ENCODE measurements at places on chromosomes 5 and 9.
A peak's percentile ranks its signal among the peaks of the same experiment; 100 is the strongest.

GRCh38 chr9:108039493-108039892, 549.9 kb upstream of the KLF4 start:
- DNase-seq = no peak

GRCh38 chr9:4243877-4244812, 55.7 kb downstream of the GLIS3 start:
- no peak for DNase-seq

GRCh38 chr5:26872337-26872736, 166.0 kb downstream of the CDH9 start:
- DNase-seq = no peak

DNA sequence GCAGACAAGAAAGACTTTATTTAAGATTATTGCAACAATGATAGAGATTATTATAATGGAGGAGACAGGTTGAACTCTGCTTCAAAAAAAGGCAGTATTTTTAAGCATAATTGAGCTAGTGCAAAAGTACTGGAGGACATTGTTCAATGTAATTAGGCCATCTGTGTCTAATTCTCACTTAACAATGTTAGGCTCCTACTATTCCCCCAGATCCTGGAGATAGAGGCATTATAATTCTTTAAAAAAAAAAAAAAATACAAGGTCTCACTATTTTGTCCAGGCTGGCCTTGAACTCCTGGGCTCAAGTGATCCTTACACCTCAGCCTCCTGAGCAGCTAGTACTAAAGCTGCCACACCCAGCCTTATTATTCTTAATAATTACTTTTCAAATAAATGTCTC, 193.4 kb upstream of the NUDT12 start:
- no peak for DNase-seq

DNA sequence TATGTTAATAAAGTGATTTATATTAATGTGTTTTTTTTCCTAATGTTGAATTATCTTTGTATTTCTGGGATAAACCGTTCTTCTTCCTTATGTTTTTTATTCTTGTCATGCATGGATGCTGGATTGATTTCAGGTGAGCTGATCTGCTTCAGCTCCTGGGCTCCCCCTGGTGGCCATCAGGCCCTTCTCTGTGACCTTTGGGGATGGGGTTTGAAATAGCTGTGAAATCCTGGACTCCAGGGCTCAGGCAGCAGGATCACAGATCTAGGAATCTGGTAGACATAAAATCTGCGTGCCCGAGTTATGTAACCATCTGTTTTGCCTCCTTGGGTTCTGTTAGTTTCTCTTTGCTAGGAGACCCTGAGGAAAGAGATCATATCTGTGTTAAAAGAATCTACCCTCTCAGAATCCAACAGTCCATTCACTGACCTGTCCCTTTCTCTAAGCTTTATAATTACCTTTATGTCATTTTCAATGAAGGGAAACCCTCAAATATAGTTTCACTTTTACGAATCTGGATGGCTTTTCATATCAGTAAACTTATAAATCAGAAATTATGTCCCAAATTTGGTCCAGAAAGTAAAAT, 12.2 kb upstream of the OR13J1 start:
- DNase-seq = peak; percentile 64

DNA sequence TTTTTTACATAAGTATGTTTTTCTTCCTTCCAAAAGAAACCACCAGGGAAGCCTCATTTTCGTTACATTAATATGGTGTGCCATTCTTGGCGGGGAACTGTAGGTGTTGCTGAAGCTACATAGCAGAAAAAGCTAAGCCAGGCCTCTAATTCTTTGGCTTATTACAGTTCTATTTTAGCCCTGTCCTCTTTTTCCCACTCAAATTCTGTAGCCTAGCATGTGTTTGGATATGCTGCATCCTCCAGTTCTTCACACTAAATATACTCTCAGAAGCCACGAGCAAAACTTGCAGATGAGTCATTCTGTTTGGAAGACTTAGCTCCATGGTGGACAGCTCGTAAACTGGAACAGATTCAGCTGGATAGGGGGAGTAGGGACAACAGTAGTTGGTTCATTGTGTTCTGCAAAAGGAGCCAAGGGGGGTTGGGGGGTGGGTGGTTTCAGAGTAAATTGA, 369.4 kb downstream of the TMEM161B start:
- no peak for DNase-seq

DNA sequence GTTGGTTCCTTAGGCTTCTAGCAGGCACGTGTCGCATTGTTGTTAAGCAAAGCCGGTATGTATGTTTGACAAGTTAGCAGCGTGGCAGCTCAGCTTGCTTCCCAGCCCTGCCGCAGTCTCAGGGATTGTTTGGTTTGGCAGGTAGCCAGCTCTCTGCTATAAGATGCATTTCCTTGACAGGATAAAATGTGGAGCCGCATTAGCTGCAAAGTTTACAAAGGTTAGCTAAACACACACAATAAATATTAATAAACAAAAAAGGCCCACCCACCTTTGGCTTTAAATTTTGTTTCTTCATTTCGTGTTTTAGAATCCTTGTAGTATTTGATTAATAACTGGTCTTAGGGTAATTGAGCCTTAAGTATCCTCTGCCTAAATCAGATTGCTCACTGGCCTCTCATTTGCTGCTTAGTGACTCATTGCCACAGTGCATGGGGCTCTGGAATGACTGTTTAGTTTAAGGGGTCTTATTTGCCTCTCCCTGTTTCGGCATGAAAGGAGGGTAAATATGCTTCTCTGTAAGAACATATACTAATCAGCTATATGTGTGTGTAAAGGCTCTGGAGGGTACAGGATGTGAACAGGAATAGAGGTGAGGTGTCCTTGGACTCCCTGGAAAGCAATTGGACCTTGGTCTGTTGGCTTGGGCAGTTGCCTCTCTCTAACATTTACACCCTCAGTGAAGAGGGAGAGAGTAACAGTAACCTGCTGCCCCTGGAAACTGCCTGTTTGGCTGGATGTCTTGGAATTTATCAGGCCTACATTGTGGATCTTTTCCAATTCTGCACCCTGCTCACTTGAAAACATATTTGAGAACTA, 122.0 kb downstream of the GDNF start:
- DNase-seq = no peak

- no peak for DNase-seq
Measured at GRCh38 chr5:80399526-80400239, 8.2 kb upstream of the ZFYVE16 start.

- DNase-seq = no peak
Measured at GRCh38 chr9:130471411-130472183, 26.8 kb downstream of the ASS1 start.

DNA sequence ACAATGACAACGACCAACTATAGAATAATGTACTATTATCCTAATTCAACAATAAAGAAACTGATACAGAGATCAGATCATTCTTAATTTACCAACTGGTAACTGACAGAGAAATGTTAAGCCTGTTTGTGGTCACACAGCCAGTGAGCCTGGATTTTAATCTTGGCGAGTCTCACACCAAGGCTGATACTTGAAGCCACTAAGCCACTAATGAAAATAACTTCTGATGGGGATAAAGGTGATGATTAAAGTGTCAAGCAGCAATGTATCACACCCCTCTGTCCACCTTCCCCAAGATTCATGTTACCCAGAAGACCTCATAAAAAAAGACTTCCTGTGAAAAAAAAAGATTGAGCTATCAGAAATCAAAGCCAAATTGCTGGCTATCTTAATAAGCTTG, 350.5 kb downstream of the SPOCK1 start:
- DNase-seq = no peak

DNA sequence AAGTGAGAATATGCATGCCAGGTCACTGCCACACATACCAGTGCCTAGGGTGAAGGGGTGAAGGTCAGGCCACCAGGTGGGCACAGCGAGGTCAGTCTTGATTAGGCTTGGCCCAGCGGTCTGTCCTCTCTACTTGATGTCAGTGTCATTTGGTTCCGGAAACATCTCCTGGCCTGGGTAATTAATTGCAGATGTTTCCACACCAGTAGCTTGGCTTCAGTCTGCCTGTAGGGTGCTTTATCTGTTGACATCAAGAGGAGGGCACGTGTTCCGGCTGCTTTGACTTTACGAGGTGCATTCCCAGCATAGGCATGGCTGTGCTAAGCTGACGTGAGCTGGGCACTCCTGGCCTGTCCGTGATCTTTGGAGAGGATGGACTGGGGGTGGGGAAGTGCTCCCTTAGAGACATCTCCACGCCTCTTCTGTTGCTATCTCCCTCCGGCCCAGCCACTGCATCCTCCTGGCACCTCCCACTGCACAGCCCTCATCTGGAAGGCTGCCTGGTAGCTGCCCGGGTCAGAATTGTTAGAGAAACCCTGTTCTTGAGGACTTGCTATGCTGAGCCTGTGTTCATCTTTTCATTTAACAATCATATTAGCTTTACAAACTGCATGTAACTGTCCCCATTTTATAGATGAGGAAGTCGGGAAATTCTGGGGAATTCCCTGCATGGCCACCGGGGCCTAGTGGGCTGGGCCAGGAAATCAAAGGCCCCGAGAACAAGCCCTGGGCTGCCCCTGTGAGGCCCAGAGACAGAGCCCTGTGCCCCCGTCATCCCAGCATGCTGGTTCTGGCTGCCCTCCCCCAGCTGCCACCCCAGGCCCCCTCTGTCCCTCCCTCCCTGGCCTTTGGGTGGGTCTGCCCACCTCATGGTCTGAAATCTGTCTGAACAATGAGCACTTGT, 29.1 kb downstream of the JADE2 start:
- DNase-seq = peak; percentile 7

DNA sequence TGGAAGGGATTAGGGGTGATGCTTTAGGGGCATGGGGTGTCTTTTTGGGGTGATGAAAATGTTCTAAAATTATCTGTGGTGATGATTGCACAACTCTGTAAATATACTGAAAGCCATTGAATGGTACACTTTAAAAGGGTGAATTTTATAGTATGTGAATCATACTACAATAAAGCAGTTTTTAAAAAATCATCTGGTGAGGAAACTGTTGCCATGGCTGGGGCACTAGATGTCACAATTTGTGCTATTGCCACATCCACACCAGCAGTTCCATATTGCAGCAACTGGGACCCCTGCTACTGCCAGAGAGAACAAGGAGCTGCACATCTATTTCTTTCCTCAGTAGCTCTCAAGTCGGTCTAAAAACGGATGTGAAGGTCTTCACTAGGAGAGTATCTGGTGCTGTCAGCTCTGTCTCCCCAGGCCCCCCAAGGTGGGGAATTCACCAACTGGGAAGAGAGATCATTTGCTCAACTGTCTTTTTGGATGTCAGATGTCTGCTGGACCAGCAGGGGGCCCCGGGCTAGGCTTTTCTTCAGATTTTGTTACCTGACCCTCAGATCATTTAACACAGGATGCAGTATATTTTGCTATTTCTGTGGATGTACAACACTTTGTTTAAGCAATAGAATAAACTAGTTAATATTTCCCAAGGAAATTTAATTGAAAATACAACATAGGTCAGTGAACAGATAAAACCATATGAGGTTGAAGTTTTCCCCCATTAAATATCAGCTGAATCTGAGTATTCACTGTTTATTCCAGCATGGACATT, 13.2 kb downstream of the CMYA5 start:
- DNase-seq = no peak

GRCh38 chr9:93265972-93266371, 82.0 kb downstream of the WNK2 start:
- no peak for DNase-seq

GRCh38 chr9:124795881-124796431, 19.0 kb downstream of the OLFML2A start:
- DNase-seq = no peak

DNA sequence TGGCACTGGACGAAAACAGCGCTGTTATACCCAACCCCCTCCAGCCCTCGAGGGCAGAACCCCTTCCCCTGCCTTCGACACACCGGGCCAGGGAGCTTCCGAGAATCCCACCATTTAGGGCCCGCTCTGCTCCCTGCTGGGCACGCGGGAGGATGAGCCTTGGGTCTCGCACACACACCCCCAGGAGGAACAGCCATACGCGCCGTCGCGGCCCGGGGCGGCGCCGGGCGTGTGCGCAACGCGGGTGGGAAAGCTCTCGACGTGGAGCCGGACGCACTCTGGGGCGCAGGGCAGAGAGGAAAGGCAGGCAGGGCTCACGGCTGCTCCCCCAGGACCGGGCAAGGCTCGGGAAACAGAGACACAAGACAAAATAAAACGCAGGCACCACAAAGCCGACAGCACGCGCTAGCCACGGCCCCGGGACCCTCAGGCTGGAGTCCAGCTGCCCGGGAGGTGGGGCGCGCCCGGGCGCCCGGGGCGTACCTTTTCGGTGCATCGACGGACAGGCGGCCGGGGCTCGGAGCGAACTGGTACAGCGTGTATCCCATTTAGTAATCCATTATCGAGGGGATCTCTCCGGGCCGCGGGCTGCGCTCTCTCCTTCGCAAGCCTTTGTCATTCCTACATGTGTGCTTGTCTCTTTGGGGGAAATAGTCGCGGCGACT, 789 bp downstream of the SEMA6A start:
- DNase-seq = no peak

DNA sequence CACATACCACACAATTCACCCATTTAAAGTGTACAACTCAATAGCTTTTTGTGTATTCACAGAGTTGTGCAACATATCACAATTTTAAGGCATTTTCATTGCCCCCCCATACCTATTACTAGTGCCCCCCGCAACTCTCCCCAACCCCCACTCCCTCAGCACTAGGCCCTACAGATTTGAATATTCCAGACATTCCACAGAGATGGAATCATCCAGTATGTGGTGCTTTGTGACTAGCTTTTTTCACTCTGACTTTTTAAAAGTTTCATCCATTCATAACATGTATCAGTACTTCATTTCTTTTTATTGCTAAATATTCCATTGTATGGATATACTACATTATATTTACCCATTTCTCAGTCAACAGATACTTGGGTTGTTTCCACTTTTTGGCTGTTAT, 102.9 kb upstream of the LRRTM2 start:
- no peak for DNase-seq

DNA sequence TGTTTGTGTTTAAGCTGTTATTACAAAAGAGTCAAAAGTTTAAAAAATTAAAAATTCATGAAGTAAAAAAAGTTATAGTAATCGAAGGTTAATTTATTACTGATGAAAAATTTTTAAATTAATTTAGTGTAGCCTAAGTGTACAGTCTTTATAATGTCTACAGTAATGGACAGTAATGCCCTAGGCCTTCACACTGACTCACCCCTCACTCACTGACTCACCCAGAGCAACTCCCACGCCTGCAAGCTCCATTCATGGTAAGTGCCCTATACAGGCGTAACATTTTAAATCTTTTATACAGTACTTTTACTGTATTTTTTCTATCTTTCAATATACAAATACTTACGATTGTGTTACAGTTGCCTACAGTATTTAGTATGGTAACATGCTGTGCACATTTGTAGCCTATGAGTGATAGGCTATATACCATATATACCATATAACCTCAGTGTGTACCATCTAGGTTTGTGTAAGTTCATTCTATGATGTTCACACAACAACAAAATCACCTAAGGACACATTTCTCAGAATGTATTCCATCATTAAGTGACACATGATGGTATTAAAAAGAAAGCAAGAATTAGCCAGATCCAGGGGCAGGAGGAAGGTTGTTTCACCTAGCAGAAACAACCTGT, 40.1 kb downstream of the DCAF10 start:
- no peak for DNase-seq

DNA sequence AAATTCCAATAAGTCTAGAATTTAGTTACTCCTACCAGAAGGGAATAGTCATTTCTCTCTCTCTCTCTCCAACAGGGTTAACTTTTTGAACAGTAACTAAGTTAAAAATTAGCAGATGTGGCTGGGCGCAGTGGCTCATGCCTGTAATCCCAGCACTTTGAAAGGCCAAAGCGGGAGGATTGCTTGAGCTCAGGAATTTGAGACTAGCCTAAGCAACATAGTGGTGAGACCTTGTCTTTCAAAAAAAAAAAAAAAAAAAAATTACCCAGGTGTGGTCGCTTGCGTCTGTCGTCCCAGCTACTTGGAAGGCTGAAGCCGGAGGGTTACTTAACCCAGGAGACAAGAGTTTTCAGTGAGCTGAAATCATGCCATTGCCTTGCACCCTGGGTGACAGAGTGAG, 639.7 kb downstream of the PTPRD start:
- DNase-seq = no peak

All from activated T-helper 1 cell treated with Interleukin-2 at 50 U/mL for 16 hours (primary cell).